ENCODE measurements at places on chromosomes 3 and 15. TPM values are rescaled to one million over a fixed set of nuclear protein-coding genes. Genes with fewer than 3 reads are reported as not detected.

DNA sequence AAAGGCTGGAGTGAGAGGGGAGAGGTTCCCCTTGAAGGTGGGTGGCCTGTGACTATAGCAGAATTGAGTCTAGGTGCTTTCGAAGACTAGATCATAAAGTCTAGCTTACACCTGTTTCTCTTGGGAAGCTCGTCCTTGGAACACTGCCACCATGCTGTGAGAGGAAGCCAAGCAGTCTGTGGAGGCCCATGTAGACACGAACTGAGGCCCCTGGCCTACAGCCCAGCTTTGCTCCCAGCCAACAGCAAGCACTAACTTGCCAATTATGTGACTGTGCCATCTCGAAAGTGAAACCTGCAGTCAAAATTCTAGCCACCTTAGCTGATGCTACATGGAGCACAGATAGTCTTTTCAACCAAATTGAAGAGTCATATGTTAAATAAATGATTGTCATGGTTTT, 190.5 kb upstream of the NECTIN3 start:
- DNase-seq: no peak

Gene NEK11
- 5.4 TPM for total RNA-seq

Gene PML
- total RNA-seq: 58.8 TPM

- DNase-seq: no peak
These were observed 199.6 kb upstream of the NAALADL2 start for GRCh38 chr3:174659511-174659910.

DNA sequence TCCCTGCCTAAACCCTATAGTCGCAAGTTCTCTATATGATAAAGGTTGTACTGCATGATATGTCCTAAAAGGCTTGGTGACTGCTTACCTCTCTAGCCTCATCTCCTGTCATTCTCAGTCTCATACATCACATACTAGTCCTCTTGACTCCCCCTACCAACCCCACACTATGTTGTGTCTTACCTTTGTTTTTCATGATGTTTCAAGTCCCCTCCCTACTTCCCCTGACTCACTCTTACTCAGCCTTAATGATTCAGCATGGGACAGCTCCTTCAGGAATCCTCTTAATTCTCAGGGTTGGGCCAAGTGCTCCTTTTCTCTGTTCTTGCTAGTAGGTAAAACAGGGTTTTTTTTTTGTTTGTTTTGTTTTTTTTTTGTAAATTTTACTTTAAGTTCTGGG, 49.6 kb downstream of the SLMAP start:
- no peak for DNase-seq

- no peak for DNase-seq
These were observed 158.2 kb downstream of the TNIK start for GRCh38 chr3:171301998-171302397.

Gene PLA2G4E
- total RNA-seq: not detected

Gene DUOX1
- total RNA-seq: 1.7 TPM
